ENCODE measurements at places on chromosomes 3 and 15.

GRCh38 chr3:1499694-1500093, 406.9 kb downstream of the CNTN6 start:
- no peak for DNase-seq

- no peak for DNase-seq
Measured at GRCh38 chr15:78599189-78599588, 21.6 kb downstream of the CHRNA3 start.

DNA sequence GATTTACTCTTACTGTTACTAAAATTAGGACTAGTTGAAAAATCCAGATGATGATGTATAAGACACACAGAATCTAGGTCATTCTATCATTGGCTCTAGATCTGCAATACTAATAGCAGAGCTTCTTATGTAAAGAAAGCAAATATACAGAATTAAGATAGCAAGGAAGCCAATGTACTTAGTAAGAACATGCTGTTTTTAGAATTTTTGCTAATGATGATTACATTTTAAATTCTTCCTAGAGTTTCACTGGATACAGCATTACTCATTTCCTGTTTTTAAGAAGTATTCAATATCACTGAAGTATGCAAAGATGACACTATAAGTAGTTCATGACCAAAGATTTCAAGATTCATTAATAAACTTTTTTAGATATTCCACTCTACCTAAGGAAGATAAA, 60.7 kb downstream of the CFAP20DC start:
- DNase-seq = peak; percentile 56

DNA sequence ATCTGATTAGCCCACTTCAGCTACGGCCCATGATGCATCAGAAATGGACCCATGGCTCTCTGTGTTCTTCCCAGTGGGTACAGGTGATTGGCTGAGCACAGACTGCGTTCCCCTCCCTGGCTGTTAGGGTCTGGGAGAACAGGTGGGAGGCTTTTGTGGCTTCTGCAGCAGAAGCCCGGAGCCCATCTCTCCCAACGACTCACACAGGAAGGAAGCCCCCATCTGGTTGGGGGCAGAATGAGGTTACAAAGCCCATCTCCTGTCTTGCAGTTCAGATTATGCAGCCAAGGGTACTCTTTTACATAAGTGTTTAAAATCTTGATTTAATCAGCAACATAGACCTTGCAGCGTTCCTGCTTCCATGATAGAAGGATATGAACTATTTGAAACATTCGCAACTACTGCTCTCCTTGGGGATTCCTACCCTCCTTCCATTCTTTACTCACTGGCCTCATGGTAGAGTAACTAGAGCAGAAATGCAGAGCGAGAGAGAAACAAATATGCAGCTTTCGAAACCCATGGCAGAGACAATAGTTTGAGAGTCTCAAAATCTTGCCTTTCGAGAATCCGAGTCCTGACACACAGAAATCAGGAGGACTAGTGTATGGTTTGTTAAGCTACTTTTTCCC, 291.3 kb downstream of the TLE3 start:
- no peak for DNase-seq

Data from fibroblast of upper back skin (primary cell).